Ureter (tissue), 1 donor: ENCODE measurements at places on chromosomes 7 and 10.

DNA sequence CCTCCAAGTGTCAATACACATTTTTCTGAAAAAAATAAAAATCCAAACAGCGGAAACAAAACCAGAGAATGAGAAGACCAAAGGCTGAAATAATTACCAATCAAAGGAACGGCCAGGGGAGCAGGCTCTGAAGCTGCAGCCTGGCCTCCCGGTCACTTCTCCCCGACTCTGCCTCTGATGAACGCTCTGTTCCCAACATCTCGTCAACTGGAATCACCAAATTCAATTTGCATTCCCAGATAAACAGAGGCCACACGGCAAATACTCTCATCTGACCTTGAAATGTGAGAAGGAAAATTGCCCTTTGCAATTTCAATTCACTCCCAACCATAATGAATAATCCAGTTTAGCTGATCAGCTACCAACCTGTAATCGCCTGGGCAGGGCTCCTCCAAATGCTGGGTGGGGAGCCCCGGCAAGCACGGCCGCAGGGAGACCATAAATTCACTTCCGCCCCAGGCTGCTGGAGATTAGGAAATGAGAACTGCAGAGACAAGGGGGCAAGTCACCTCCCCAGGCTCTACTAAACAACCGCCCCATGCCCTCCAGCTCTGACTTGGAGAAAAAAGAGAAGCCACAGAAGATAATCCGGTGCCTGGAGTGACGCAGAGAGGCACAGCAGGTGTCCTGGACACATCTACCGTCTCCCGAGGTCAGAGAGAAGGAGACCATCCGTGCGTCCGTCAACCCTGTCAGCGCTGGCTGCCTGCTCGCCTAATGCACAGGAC, 153.2 kb downstream of the MAD1L1 start:
- DNase-seq, result no peak

GRCh38 chr10:126130271-126130710, 233.9 kb downstream of the FANK1 start:
- DNase-seq, result no peak

GRCh38 chr7:10913457-10913856, 60.2 kb upstream of the PHF14 start:
- DNase-seq, result no peak

DNA sequence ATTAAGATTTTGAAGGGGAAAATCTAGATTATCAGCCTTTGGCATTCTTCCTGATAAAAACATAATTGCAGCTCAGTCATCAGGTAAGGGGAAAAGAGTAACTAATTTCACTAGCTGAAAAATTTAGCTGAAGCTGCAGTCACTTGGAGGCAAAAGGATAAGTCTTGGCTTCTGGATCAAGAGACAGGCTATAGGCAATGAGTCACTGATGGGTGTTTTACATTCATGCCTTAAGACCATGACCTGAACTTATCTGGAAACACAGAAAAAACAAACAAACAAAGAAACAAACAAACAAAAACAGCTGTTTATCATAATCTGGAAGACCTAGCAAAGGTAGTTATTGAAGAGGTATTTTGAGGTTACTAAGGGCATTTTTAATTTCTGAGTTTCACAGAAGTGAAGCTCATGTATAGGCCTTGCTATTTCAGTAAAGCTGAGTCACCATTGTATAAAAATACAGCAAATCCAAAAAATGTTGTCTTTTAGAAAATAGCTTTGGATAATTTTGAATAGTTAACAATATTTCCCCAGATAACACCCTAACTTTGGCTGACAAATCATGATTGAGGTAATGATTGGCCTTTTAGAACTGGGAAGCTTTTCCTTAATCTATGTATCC, 40.3 kb downstream of the ZNF22 start:
- DNase-seq, result no peak

- no peak for DNase-seq
Observed at GRCh38 chr10:132204781-132205473, 18.2 kb downstream of the DPYSL4 start.

DNA sequence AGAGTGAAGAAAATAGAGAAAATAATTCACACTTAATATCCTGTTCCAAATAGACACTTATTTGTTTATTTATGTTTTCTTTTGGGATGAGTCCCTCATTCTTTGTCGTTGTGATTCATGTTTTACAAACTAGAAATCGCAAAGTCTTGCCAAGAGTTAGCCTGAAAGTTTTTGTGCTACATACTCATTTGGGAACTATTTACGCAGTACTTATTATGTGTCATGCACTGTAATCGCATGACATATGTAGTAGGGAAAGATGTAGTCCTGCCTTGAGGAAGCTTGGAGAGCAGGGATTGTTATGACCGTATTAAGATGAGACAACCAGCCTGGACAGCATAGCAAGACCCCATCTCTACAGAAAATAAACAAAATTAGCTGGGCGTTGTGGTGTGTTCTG, 189.3 kb downstream of the ABCA13 start:
- no peak for DNase-seq

GRCh38 chr7:151238190-151238810, 6.0 kb downstream of the CHPF2 start:
- DNase-seq, result no peak

DNA sequence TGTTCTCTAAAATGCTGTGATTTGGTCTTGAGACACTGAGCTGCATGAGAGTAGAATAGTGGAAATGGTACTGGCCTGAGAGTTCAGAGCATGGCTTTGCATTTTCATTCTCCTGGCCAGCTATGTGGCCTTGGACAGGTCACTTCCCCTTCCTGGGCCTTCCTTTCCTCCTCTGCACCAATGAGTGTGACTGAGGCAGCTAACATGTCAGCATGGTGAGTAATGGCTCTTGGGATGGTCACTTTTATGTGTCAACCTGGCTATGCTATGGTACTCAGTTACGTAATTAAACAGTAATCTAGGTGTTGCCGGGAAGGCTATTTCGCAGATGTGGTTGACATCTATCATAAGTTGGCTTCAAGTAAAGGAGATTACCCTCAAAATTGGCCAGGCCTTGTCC, 109.3 kb downstream of the RTKN2 start:
- DNase-seq, result no peak

GRCh38 chr7:10122551-10123100, 851.0 kb upstream of the PHF14 start:
- DNase-seq, result peak; percentile 44

DNA sequence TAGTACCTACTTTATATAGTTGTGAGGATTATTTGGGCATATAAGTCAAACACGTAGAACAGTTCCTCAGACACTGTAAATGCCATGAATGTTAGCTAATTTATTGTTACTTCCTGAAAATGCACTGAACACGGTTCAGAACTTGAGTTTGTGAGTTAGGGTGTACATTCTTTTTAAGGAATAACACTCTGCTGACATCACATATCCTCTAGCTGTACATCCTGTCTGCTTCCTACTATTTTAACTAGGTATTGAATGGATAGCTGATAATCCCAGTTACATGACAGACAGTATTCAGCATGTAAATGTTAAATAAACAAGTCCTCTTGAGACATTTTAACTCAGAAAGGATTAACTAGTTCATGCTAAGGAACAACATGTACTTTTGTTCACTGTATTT, 16.0 kb downstream of the SAMD8 start:
- DNase-seq, result no peak

- DNase-seq, result no peak
Observed at GRCh38 chr10:100883312-100883821, 29.4 kb upstream of the SLF2 start.

DNA sequence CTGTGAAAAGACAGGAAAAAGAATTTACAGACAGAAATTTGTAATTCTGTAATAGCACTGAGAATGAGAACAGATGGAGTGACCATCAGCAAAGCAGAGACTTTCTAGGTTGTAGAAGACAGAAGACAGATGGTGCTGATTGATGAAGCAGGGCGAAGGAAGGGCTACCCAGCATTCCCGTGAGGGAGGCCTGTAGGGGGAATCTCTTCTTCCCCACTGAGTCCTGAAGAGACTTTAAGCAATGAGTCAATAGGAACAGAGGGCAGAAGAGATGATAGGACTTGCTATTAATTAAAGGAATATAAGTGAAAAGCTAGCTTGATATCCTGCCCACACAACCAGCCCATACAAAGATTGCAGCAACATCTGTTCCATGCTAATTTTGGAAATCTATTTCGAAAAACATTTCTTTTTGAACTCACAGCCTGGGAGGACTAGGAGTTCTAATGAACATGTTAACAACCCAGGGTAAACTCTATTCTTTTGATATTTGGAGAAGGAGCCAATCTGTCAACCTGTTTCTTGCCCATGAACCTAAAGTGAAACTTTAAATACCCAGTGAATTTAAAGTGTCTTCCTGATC, 44.1 kb downstream of the RALA start:
- DNase-seq, result no peak

DNA sequence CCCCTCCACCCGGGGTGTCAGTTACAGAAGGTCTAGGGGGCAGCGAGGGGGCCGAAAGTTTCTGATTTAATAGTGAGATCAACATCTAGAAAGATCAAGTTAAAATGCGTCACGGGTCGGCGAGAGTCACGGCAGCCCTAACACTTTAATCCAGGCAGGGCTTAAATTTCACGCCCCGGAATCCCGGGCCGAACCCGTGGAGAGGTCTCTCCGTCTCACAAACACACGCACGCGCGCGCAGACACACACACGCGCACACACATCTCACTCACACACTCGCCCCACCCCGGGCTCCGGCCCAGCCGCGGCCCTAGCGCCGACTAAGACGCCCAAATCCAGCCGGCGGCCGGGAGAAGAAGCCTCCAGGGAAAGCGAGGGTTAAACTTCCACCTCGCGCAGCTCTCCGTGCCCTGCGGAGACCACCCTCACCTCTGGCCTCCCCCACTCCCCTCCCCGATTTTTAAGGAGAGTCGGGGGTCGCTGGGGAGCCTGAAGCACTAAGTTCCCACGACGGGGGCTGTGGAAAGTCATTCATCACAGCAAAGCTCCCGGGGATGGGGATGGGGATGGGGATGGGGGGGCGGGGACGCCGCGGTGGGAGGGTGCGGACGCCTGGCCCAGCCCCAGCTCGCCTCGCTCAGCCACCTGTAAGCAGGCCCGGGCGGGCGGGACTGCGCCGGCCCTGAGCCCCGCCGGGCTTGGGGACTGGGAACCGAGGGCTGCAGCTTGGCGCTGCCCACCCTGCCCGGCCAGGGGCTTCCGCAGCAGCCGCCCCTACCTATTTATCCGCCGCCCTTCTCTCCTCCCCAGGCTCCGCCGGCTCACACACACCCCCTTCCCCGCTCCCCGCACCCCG, 1.6 kb downstream of the PDGFA start:
- peak; percentile 76 for DNase-seq

GRCh38 chr7:90708841-90709317, 112.8 kb downstream of the CDK14 start:
- DNase-seq, result no peak

DNA sequence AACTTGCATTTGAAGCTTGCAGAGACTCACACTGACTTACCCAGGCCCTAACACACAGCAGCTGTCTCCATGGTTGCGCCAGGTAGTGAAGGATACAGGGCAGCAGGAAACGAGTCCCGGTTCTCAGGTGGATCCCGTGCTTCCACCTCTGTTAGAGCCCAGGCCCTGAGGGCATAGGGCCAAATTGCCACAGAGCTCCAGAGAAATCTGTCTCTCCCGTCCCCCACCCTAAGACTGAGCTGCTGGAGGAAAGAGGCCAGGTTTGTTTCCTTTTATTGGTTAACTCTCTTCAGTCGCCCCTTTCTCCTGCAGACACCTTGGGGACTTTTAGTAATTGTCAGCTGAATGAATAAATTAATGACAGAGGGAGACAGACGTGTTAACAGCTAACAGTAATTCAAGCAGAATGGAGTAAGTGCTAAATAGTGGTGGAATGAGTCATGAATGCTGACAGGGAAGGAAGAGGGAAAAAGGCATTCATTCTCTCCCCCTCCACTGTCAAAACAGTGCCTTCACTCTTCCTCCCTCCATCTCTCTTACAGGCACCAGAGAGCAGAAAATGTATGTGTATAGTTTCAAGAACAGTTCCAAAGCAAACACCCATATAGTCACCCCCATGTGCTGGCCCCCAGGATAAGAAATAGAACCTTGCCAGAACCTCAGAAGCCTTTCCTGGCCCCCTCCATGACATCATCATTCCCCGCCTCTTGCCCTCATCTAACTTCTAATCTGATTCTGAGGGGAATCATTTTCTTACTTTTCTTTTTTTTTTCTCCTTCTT, 16.8 kb upstream of the DLG5 start:
- DNase-seq, result no peak

DNA sequence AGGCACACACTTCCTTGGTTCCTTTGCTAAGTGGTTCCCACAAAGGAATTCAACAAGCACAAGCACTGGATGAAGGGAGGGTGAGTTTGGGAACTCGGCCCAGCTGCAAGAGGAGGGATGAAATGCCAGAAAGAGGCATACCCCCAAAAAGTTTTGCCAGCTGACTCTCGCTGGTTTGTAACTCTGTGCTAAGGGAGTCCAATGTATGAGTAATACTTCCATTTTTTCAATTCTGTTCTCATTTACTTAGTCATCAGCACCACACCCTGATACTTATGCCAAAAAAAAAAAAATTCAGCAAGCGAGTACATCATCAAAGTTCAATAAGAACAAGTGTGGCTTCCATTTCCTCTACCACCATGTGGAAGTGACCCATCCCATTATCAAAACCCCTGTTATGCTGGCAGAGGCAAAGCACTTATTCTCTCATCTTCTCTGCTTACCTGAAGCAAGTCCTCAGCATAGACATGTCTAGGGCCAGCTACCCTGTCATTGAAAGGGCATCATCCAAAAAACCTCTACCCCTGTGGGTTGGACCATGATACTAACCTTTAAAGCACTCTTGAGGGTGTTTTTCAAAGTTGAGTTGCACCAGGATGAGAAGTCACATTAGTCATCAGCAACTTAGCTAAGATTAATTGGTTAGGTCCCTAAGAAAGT, 6.9 kb upstream of the HYCC1 start:
- no peak for DNase-seq

DNA sequence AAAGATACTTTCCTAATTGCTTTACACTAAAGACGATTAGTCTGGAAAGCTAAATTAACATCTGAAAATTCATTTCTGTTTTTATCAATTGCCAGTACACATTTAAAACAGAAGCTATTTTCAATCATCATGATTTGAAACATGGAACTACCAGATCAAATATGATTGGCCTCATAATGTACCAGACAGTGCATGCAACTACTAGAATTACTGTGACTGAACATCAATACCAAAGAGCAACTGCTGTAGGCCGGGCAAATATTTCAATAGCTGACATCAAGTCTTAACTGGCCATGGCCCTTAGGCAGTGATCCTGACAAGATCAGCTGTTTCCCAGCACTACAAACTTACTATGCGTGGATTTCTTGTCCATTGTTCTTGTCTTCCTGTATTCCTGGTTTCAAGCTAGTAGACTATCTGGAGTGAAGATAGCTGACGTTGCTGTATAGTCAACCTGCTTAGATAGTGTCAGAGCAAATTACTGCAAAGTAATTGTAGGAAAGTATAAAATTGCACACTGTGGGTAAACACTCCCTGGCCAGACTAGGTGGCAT, 21.7 kb upstream of the WNT16 start:
- no peak for DNase-seq

- no peak for DNase-seq
Observed at GRCh38 chr10:59240582-59241183, 64.2 kb downstream of the PHYHIPL start.

DNA sequence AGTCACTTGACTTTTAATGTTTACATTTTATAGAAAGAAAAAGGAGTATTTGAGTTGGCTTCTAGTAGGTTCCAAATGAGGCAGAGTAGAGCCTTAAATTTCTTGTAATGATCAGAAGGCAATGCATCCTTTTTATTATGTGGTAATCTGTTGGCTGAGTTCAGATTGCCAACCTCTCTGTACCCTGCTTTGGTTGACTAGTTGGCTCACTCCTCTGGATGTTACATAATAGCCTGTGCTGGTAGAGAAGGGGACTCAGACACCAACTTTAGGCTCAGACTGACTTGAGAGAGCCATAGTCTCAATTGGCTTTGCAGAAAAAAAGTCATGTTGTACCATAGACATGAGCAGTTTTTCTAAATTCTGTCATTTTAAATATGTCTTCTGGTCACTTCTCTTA, 46.8 kb upstream of the GLCCI1 start:
- no peak for DNase-seq
